ENCODE measurements at places on chromosomes 2 and 18. TPM values are rescaled to one million over a fixed set of nuclear protein-coding genes. Genes with fewer than 3 reads are reported as not detected.

DNA sequence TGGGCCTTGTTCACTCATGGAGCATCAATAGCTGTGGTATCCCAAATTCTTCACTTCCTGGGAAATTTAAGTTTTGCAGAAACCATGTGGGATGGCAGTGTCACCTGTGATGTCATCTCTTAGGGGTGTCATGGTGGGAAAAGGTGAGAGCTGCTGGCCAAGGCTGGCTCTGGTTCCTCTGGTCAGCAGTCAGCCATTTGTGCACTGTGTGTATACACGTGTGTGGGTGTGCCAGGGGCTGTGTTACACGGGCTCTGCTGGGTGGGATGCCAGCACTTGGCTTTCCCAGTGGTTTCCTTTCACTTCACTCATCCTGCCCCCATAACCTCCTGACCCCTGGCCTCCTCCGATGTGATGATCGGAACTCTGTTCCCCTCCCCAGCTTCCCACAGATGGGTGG, 21.3 kb downstream of the SAG start:
- no peak for DNase-seq

- no peak for DNase-seq
These were observed 491.2 kb upstream of the DDX18 start for GRCh38 chr2:117323331-117323730.

DNA sequence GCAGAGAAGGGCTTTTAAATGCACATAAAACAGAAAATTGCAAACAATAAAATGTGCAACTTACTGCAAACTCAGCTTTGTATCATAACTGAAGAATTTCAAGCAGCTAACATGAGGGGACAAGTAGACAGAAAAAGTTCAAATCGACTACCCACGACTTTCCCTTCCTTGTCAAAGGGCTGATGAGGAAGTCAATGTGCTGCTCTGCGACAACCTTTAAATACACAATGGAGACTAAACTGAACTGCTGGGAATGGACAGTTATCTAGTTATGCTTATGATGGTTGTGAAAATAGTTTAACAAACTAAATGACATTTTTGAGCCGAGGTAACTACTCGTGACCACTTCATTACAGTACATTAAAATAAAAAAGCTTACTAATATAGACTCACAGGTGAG, 84.1 kb downstream of the INO80D start:
- no peak for DNase-seq

GRCh38 chr2:74708883-74709282, 54.8 kb downstream of the SEMA4F start:
- DNase-seq, result no peak

- DNase-seq, result no peak
These were observed 266.8 kb downstream of the ALPK2 start for GRCh38 chr18:58362027-58362575.

Gene C2orf72
- 3.7 TPM for total RNA-seq

Gene WNT6
- 1.4 TPM for total RNA-seq

GRCh38 chr18:44917216-44918141, 236.8 kb downstream of the SETBP1 start:
- no peak for DNase-seq

DNA sequence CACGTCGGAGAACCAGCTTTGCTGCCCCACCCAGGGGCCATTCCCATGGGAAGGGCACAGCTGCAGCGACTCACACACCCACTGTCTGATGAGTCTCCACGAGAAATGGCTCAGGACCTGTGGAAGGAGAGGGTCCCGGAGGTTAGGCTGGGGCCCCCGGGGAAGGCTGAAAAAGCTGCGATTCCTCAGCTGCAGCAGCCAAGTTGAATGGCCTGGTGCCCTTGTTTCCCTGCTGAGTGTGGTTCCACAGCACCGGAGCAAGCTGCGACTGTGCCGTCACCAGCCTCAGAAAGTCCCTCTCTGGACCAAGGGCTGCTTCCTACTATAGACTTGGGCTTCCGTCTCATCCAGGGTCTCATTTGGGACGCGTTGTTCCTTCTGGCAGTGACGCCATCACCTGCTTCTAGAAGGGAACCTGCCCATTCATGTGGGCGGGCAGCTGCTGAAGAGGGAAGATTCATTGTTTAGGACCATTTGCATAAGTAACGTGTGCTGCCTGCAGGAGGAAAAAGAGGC, 180.2 kb downstream of the INHBB start:
- DNase-seq, result no peak

- no peak for DNase-seq
These were observed 156.4 kb downstream of the PLCL1 start for GRCh38 chr2:197960786-197961185.

- DNase-seq, result no peak
These were observed 888.8 kb downstream of the LRRTM4 start for GRCh38 chr2:76633276-76633921.

Gene ASPRV1
- 1.1 TPM for total RNA-seq

Gene GCKR
- total RNA-seq, result not detected

Gene SRD5A2
- not detected for total RNA-seq

DNA sequence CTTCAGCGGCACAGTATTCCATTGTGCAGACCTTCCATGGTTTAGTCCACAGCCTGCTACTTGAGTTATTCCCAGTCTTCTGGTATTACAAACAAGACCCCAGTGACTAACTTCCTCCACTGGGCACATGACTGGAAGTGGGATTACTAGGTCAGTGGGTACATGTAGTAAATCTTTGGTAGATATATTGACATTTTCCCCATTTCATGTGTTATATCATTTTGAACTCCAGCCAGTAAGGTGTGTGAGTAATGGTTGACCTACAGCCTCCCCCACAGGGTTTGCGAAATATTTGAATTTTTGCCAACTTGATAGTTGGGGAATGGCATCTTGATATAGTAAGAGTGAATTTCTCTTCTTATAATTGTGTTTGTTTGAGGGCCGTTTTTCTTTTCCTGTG, 58.8 kb downstream of the RNF144A start:
- peak; percentile 15 for DNase-seq

DNA sequence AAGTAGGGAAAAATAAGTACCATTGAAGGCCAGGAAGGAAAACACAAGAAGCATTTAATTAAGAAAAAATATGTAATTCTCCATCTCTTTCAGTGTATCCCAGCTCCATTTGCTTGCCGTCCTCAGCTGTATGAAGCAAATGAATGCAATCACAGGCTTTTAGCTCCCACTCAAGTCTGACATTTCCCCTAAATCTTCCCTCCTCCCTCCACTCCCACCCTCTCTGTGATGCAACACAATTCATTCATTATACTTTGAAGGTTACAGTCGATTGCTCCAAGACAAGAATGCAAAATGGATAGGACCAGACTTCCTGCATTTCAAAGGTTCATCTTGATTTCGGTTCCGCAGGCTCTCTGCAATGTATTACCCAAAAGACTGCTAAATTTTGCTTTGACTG, 172.7 kb upstream of the SERPINE2 start:
- no peak for DNase-seq

Gene MEP1B
- not detected for total RNA-seq

DNA sequence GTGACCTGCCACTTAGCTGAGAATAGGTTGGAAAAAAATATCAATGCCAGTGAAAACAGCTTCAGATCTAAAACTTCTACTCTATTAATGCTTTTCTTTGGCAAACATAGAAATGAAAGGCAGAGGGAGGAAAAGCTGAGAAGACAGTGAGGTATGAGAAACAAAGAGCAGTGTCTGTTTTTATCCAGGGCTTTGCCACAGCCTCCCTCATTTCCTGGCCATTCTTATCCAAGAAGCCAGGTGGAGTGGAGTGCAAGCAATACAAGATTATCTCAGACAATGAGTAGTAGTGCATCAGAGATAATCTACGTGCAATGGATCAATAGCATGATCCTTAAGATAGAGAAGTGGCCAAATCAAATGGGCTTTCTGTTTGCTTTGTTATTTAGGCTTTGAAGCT, 808.7 kb upstream of the PIK3C3 start:
- DNase-seq, result no peak

- DNase-seq, result no peak
These were observed 333.9 kb downstream of the BCL11A start for GRCh38 chr2:60219536-60219935.

- no peak for DNase-seq
These were observed 59.4 kb upstream of the RPE start for GRCh38 chr2:209942936-209943605.

DNA sequence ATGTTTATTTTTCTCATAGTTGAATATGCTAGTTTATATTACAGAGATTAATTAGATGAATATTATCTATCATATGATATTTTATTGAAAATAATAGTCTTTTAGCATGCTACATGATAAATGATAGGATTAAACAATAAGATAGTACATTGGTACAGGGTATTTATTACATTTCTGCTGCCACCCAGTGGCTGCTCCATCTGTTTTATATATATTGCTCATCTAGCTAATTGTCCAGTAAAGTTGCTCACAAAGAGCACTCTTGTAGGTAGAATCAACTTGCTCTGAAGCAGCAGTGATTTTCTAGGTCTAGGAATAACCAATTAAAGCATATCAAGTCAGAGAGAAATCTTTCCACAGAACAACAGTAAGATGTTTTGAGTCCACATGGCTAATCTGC, 183.3 kb downstream of the ASXL3 start:
- no peak for DNase-seq

Gene GPR45
- 0.30 TPM for total RNA-seq

- DNase-seq, result no peak
These were observed 37.2 kb upstream of the SNED1 start for GRCh38 chr2:240960971-240961876.

DNA sequence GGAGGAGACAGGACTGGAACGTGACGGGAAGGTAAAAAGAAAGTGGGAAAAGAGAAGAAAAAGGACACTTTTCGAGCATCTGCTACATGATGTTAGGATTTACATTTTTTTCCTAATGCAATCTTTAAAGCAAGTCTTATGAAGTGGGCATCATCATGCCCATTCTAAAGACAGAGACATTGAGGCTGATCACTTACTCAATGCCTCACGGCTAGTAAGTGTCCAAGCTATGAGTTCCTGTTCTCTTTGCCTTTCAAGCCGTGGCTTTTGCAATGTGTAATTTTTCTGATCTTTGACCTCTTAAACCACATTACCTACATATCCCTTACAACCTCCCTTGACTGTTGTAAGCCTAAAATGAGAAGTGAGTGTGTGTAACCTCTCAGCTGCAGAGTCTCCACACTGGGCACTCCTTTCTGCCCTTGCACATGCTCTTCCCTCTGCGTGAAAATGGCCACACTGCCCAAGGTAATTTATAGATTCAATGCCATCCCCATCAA, 649.2 kb downstream of the RNF144A start:
- DNase-seq, result no peak

- no peak for DNase-seq
These were observed 4.7 kb upstream of the IL1R2 start for GRCh38 chr2:101986804-101987740.

Gene GKN2
- not detected for total RNA-seq

DNA sequence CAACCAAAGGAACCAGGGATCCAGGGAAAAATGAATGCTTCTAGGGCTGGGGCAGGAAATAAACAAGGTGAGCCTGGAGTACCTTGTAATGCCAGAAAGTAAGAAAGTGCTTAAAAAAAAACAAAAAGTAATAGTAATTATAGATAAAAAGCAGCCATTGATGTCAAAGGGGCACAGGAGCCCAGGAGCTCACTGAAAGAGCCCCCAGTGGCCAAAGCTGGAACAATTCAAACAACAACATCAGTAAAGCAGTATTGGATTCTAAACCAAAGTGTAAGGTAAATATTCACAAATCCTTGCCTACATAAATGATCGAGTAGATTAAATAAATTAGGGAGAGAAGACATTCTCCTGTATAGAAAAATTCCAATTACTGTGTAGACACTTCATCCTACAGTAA, 114.3 kb upstream of the ARL4C start:
- peak; percentile 8 for DNase-seq

Gene UGT1A1
- total RNA-seq, result not detected

GRCh38 chr18:9574473-9575115, 39.8 kb downstream of the PPP4R1 start:
- DNase-seq, result no peak

DNA sequence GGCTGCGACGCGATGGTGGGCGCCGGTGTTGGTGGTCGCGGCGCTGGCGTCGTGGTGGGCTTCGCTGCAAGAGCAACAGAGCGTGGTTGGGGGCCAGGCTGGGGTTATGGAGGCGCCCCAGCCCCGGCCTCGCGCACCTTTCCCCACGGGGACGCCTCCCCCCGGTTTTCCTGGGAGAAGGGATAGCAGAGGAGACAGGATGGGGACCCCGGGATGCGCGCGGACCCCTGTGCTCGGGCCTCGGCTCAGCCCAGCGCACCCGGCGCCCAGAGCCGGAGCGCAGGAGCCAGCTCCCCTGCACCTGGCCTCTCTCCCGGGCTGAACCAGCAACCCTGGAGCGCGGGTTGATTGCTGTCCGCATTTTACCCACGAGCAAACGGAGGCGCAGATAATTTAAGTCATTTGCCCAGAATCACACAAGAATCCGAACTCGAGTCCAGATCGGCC, 1.0 kb downstream of the CD8A start:
- DNase-seq, result no peak

- DNase-seq, result no peak
These were observed 101.6 kb downstream of the SLC4A3 start for GRCh38 chr2:219728991-219729487.

Gene UGT1A9
- total RNA-seq, result not detected

GRCh38 chr2:170022692-170023091, 155.3 kb upstream of the MYO3B start:
- DNase-seq, result no peak

- no peak for DNase-seq
These were observed 216.0 kb downstream of the ACKR3 start for GRCh38 chr2:236785611-236786057.

DNA sequence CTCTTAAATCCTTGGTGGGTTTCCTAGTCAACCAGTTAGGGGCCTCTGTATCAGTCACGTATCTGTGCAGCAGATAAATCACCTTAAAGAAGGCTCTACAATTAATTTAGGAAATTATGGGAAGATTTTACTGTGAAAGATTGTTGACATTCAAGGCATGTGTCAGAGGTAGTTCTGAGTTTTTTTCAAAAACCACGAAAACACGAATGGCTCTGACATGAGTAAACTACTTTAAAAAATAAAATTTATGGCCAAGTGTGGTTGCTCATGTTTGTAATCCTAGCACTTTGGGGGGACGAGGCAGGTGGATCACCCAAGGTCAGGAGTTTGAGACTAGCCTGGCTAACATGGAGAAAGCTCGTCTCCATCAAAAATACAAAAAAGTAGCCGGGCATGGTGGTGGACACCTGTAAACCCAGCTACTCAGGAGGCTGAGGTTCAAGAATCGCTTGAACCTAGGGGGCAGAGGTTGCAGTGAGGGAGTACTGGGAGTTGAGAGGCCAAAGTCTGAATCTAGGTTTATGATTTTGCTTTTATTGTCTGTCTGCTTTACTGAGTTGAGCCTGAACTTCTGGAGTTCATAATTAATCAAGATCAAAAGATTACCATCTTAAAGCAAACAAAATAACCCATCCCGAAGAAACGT, 77.1 kb downstream of the SPRED2 start:
- no peak for DNase-seq

Gene DSC3
- total RNA-seq, result 7.6 TPM

DNA sequence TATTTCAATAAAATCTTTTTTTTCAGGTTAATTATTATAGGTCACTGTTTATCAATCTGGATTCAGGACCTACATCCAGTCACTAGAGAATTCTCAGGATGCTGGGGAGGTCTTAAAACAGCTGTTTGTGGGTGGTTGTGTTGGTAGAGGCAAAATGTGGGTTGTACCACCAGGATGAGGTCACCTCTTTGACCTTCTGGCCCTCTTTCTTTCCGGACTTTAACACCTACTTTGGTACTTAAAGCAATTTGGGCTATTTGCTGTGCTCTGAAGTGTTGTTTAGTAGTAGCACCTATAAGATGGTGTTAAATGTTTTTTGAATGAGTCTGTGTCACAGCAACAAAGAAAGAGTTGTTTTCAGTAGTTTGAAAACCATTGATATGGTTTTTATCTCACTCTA, 14.6 kb downstream of the EML4 start:
- no peak for DNase-seq

GRCh38 chr2:39623917-39624316, 41.8 kb upstream of the TMEM178A start:
- no peak for DNase-seq

Gene HAAO
- total RNA-seq, result not detected

Gene MCFD2
- total RNA-seq, result 73.9 TPM

Gene ASAP2
- total RNA-seq, result 16.5 TPM
